Kidney (tissue), 22 donors: ENCODE measurements at places on chromosomes 13 and 19. TPM values are rescaled to one million over a fixed set of nuclear protein-coding genes. Genes with fewer than 3 reads are reported as not detected.
A peak's percentile ranks its signal among the peaks of the same experiment; 100 is the strongest.

DNA sequence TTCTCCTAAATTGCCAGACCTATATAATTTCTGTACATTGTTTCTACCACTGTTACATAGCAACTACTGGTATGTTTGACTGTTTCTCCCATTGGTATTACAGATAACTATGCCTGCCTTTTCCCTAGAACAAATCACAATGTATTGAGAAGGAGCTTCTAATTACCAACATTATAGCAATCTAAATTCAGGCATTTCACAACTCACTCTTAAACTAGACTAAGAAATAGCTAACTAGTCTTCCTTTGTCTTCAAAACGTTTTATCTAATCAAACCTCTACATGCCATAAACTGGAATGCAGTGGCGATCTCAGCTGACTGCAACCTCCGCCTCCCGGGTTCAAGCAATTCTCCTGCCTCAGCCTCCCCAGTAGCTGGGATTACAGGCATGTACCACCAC, 18.2 kb downstream of the RBM26 start:
- peaks cover 2% of the 10 kb centered on the region for H3K4me1 ChIP-seq
- H3K4me3 ChIP-seq: no peak overlapping the region
- no peaks in the 10 kb centered on the region for H3K27me3 ChIP-seq
- DNase-seq: no peak
- H3K27ac ChIP-seq: no peak overlapping the region

GRCh38 chr19:31175564-31176348, 173.5 kb downstream of the TSHZ3 start:
- H3K4me1 ChIP-seq: no peaks in the 10 kb centered on the region
- H3K27ac ChIP-seq: no peak overlapping the region
- no peak overlapping the region for H3K4me3 ChIP-seq
- DNase-seq: no peak

DNA sequence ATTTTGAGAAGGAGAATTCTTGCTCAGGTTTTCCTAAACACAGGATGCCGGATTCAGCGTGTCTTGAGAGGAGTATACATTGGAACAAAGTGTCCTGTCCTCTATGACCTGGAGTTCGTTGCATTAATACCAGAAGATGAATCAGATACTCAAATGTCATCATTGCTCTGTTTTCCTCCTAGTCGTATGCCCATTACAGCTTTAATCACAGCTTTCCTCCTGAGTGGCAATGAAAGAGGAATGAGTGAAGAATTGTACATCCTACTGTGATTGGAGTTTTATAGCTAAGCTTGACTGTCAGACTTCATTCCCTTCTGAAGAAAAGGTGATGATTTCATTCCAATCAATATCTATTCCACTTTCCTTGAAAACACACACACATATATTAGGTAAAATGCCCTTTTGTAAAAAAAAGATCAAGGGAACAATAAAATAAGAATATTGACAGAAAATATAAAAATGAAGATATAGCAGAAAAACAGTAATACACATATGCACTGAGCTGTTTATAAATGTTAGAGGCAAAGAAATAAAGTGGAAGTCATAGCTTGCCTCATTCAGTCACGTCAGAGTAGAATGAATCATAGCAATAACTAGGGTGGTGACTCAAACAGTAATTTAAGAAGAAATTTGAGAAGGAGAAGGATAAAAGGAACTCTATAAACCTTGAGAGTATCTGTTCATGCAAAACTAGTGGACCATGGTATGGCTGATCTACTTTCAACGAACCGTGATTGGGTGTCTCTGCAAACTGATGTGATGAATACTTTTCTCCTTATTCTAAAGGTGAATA, 501.5 kb downstream of the SUCLA2 start:
- H3K36me3 ChIP-seq: no peaks in the 10 kb centered on the region
- DNase-seq: peak; percentile 29
- H3K27ac ChIP-seq: no peak overlapping the region
- no peaks in the 10 kb centered on the region for H3K4me1 ChIP-seq
- no peak overlapping the region for H3K4me3 ChIP-seq

Gene TEX29
- total RNA-seq: not detected

DNA sequence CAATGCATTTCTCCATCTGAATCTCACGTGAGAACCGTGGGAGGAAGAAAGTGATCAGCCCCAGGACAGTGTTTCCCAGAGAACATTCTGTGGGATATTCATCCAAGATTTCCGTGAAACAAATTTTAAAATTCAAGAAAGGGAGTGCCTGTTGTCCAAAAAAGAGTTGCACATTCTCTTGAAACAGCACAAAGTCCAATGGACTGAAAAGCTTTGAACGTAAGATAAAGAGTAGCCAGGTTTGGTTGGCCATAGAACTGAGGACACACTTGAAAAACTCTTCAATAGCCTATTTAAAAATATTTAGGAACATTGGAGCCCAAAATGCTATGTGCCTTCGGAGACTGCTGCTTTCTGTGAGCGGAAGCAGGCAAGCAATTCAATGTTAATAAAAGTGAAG, 353.9 kb downstream of the MYO16 start:
- no peaks in the 10 kb centered on the region for H3K27me3 ChIP-seq
- no peaks in the 10 kb centered on the region for H3K36me3 ChIP-seq
- H3K4me3 ChIP-seq: no peak overlapping the region
- H3K27ac ChIP-seq: no peak overlapping the region
- H3K4me1 ChIP-seq: no peaks in the 10 kb centered on the region

DNA sequence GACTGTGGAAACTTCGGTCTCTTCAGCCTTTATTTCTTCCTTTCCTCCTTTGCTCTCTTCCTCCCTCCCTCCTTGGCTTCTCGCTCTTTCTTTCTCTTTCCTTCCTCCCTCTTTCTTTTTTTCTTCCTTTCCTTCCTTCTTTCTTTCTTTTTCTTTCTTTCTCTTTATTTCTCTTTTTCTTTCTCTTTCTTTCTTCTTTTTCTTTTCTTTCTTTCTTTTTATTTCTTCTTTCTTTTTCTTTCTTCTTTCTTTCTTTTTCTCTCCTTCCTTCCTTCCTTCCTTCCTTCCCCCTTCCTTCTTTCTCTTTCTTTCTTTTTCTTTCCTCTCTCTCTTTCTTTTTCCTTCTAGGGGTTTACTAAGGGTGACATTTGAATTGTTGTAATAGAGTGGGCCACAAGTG, 290.2 kb upstream of the MAB21L1 start:
- no peak overlapping the region for H3K4me3 ChIP-seq
- DNase-seq: no peak
- H3K4me1 ChIP-seq: no peaks in the 10 kb centered on the region
- H3K36me3 ChIP-seq: no peaks in the 10 kb centered on the region
- no peak overlapping the region for H3K27ac ChIP-seq
